Transverse colon (tissue), 4 donors: ENCODE measurements at places on chromosomes 11 and 22. TPM values are rescaled to one million over a fixed set of nuclear protein-coding genes. Genes with fewer than 3 reads are reported as not detected.

DNA sequence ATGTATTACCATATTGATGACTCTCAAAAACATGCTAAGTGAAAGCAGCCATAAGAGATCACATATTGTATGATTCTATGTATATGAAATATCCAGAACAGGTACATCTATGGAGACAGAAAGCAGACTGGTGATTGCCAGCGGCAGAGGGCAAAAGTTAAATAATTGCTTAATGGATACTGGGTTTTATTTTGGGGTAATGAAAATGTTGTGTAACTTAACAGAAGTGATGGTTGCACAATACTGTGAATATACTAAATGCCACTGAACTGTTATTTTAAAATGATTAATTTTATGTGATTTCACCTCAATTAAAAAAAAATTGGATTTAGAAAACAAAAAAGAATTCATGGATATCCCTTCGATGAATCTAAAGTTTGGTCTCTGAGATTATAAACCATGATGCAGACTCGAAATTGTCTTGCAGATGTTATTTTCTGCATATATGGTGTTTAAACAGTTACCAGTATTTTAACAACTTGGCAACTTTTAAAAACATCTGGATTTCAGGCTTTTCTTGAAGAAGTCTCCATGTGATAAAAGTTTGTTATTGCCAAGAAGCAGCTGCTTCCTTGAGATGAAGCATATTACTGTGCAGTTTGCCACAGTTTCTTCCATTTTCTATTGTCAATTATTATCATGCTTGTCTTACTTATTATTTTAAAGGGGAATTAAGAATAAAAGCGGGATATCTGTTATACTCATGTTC is 38.1 kb downstream of the LARGE2 start:
- H3K27ac ChIP-seq: no peak overlapping the region
- no peaks in the 10 kb centered on the region for H3K27me3 ChIP-seq
- DNase-seq: no peak
- no peaks in the 10 kb centered on the region for H3K36me3 ChIP-seq
- H3K4me3 ChIP-seq: no peak overlapping the region

DNA sequence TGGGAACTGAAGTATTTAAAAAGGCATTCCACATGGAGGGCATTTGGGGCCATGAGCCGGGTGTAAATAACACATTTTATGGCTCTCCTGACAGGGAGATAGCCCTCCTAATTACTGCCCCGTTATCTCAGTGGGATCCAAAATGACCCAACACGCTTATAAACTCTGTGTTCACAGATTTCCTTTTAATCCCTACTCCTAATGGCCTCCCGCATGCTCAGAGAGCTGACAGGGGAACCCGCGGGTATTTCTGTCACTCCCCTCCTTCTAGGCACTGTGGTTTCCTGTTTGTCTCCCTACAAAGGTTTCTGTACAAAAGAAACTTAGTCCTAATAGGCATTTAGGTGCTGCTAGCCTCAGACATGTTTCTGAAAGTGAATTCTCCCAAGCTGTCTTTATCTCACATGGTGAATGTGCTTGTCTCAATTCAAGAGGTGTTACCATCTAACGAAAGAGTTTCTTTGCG is 202.8 kb upstream of the SEZ6L start:
- no peaks in the 10 kb centered on the region for H3K4me1 ChIP-seq
- peaks cover 6% of the 10 kb centered on the region for H3K27me3 ChIP-seq
- H3K4me3 ChIP-seq: no peak overlapping the region
- DNase-seq: no peak

DNA sequence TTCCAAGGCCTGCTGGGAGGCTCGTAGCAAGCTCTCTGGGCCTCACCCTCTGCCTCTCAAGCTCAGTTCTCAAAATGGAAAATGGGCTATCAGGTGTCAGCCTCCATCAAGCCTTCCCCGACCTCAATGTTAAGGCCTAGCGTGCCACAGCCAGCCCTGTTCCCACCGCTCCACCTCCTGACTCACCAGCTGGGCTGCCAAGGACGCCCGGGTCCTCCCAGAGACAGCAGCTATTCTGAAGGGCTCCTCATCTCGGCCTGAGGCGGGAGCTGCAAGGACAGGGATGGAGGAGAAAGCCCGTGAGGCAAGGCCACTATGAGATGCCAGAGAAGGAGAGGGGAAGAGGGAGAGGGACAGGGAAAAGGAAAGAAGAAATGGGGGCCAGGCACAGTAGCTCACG is 19.9 kb downstream of the ARAP1 start:
- no peaks in the 10 kb centered on the region for H3K36me3 ChIP-seq
- DNase-seq: no peak
- peaks cover 4% of the 10 kb centered on the region for H3K4me1 ChIP-seq

DNA sequence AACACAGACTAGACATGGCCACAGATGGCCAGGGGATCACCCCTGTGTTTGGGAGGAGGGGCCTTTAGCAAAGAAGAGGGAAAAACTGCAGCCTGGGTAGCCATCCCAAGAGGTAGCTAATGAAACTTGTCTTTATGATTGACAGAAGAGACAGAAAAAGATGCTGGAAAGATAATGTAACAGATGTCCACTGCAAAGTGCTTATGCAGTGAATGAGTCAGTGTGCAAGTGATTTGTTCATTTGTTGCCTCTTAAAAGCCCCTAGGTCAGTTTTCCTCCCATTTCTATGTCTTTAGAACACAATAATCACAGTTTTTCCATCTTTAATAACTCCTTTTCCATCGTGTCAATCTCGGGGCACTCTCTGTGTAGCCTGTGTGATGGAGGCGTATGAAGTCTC is 57.2 kb downstream of the INSC start:
- H3K4me1 ChIP-seq: no peaks in the 10 kb centered on the region
- no peaks in the 10 kb centered on the region for H3K36me3 ChIP-seq
- no peak for DNase-seq
- H3K27ac ChIP-seq: no peak overlapping the region
- H3K4me3 ChIP-seq: no peak overlapping the region

- no peaks in the 10 kb centered on the region for H3K36me3 ChIP-seq
- no peak overlapping the region for H3K27ac ChIP-seq
- DNase-seq: no peak
- H3K27me3 ChIP-seq: no peaks in the 10 kb centered on the region
- no peak overlapping the region for H3K4me3 ChIP-seq
These were observed 430.5 kb upstream of the ANO3 start for GRCh38 chr11:25901415-25901814.

GRCh38 chr11:106852779-106853178 is 165.5 kb downstream of the GUCY1A2 start:
- no peaks in the 10 kb centered on the region for H3K36me3 ChIP-seq
- H3K27ac ChIP-seq: no peak overlapping the region
- DNase-seq: no peak
- H3K27me3 ChIP-seq: no peaks in the 10 kb centered on the region

DNA sequence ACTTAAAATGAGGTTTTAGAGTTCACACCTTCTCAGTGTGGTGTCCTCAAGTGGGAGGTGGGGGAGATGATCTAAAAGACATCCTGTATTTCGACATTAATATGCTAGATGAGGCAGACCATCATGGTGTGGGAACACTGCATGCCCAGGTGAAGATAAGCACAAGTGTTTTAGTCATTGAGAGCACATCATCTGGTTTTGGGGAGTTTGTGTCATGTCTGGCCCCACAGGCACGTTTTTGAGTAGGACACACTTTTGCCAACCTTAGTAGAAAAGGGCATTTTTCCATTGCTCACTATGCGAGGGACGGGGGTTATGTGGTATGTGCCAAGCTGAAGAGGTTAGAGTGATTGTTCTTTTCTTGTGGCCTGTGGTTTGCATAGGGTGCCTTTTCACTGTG is 189.3 kb downstream of the DBX1 start:
- H3K4me3 ChIP-seq: no peak overlapping the region
- DNase-seq: no peak
- H3K27ac ChIP-seq: no peak overlapping the region

- H3K4me1 ChIP-seq: no peaks in the 10 kb centered on the region
- peaks cover 16% of the 10 kb centered on the region for H3K27me3 ChIP-seq
- no peaks in the 10 kb centered on the region for H3K36me3 ChIP-seq
These were observed 35.5 kb downstream of the SYT7 start for GRCh38 chr11:61545341-61545740.

DNA sequence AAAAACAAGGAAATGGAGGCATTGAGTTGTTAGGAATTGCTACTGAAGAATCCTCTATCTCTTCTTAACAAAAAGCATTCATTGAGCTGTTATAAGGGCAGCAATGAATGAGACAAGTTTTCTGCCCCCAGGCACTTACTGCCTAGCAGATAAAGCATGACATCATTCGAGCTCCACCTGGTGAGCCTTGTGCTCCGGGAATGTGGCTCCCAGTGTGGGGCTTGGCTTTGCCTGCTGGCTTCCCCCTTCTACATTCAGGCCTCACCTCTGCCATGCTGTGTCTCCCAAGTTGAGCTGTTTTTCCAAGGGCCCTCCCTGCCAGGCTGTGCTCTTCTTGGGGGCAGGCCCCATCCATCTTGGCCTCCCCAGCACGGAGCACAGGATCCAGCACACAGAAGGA is 56.9 kb upstream of the EIF3D start:
- no peak overlapping the region for H3K27ac ChIP-seq
- no peaks in the 10 kb centered on the region for H3K36me3 ChIP-seq

DNA sequence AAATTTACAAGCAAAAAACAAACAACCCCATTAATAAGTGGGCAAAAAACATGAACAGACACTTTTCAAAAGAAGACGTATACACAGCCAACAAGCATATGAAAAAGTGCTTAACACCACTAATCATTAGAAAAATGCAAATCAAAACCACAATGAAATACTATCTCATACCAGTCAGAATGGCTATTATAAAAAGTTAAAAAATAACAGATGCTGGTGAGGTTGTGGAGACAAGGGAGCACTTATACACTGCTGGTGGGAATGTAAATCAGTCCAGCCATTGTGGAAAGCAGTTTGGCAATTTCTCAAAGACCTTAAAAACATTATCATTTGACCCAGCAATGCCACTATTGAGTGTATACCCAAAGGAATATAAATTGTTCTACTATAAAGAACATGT is 72.3 kb downstream of the BBOX1 start:
- H3K4me1 ChIP-seq: no peaks in the 10 kb centered on the region
- H3K27me3 ChIP-seq: no peaks in the 10 kb centered on the region
- no peak for DNase-seq
- no peak overlapping the region for H3K4me3 ChIP-seq
- no peaks in the 10 kb centered on the region for H3K36me3 ChIP-seq

GRCh38 chr11:106457727-106458126 is 380.3 kb downstream of the AASDHPPT start:
- H3K36me3 ChIP-seq: no peaks in the 10 kb centered on the region
- no peak overlapping the region for H3K4me3 ChIP-seq
- DNase-seq: no peak
- no peak overlapping the region for H3K27ac ChIP-seq

DNA sequence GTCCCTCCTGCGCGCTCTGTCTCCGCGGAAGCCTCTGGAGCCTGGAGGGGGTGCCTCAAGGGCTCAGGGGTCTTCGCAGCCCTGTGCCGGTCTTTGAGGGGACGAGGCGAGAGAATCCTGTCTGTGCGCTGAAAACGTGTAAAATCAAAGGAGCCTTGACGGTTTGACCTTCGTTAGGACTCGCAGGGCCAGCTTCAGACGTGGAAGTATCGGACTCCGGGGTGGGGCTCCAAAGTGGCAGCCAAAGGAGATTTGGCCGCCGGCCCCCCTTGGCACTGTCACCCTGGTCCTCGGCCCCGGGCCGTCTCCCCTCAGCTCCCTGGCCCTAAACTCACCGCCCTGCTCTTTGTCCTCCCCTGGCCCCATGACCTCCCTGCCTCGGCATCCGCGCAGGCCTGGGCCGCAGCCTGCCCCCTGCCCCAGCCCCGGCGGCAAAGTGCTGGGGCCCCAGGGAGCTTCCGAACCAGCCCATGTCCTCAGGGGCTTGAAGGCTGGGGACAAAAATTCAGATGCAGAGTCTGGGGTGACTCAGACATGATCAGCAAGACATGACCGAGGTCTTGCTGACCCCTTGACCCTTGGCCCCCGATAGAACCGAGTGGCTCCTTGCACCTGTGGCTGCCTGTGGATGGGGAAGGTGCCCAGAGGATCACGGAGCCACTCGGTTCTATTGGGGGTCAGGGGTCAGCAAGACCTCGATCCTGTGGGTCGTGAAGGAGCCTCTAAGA is 6.9 kb upstream of the PHRF1 start:
- H3K36me3 ChIP-seq: no peaks in the 10 kb centered on the region
- H3K27ac ChIP-seq: peak overlapping the region; percentile 89
- no peak for DNase-seq
- peaks cover 1% of the 10 kb centered on the region for H3K27me3 ChIP-seq
- H3K4me3 ChIP-seq: peak overlapping the region; percentile 33

DNA sequence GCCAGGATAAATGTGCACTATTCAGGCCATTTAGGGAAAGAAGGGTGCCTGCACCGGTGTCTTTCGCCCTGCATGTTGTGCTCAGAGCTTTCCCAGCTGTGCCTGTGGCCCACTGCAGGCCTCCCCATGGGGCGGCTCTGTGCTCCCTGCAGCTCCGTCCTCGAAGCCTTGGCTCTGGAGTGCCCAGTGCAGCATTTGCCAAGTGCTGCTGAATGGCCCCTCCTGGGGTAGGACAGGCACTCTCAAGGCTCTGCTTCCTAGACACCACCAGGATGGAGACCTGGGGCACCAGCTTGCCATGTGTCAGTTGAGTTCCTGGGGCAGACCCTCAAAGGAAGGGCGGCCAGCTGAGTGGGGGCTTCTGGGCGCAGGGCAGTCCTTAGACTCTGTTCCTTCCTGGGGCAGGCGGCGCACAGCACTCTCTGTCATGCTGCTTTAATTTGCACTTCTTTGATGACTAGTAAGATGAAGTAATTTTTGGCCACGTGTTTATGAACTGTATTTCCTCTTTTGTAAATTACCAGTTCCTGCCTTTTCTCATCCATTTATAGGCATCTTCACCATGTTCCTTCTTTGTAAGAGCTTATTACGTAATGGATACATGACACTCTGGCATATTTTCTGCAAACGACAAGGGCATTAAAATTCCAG is 32.1 kb upstream of the GNB1L start:
- H3K27ac ChIP-seq: no peak overlapping the region
- no peaks in the 10 kb centered on the region for H3K4me1 ChIP-seq
- no peak overlapping the region for H3K4me3 ChIP-seq
- H3K27me3 ChIP-seq: no peaks in the 10 kb centered on the region

- H3K27me3 ChIP-seq: no peaks in the 10 kb centered on the region
- H3K4me1 ChIP-seq: no peaks in the 10 kb centered on the region
- DNase-seq: no peak
- H3K36me3 ChIP-seq: no peaks in the 10 kb centered on the region
- no peak overlapping the region for H3K4me3 ChIP-seq
- H3K27ac ChIP-seq: no peak overlapping the region
These were observed 13.7 kb upstream of the TSG101 start for GRCh38 chr11:18540207-18541009.

The ADORA2A gene
- not detected for total RNA-seq

The PPME1 gene
- 21.8 TPM for total RNA-seq

The SAA4 gene
- not detected for total RNA-seq

The RAB36 gene
- total RNA-seq: 0.37 TPM

The PLEKHA7 gene
- 243 TPM for total RNA-seq

The B3GAT1 gene
- not detected for total RNA-seq

The WBP2NL gene
- total RNA-seq: not detected
